ENCODE measurements at places on chromosomes 12 and 14.

DNA sequence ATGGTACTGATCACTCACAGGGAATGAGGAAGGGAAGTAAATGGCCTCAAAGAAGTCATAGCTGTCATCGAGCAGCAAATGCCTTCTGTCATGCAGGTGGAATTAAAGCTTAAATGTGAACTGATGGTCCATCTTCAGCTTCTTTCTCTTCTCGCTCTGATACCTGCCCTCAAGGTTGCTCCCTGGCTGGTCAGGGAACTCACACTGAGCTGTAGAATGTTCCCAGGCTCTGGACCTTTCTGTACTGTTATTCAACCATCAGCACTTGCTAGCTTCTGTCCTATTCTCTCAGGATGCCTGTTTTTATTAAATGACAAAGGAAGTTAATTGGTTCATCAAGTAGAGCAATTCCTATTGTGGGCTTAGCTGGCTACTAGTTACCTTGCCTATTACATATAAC, 463.8 kb downstream of the APAF1 start:
- DNase-seq = no peak

- DNase-seq = no peak
Observed at GRCh38 chr12:123094349-123095077, 56.4 kb downstream of the PITPNM2 start.

- no peak for DNase-seq
Observed at GRCh38 chr14:21467616-21468015, 9.1 kb downstream of the RAB2B start.

GRCh38 chr12:45292486-45293195, 76.7 kb downstream of the ANO6 start:
- no peak for DNase-seq

DNA sequence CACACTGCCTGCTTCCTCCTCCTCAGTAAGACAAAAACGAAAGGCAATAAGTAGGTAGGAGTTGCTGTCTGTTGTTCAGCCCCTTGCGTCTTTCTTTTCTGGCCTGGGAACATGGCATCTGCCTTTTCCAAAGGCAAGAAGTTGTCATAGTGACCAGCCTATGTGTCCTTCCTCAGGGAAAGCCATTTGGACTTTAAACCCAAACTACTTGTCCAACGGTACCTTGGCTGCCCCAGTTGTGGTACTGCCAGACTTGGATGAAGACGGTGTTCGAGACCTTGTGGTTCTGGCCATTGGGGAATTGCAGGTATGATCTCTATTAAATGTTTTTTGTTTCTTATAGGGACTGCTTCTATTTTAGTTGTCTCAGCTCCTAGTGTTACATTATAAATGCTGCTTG, 18.5 kb downstream of the FAM234B start:
- DNase-seq = no peak

All from activated naive CD4-positive, alpha-beta T cell (primary cell).